Pancreas (tissue), 10 donors: ENCODE measurements at places on chromosomes 7 and 10.

DNA sequence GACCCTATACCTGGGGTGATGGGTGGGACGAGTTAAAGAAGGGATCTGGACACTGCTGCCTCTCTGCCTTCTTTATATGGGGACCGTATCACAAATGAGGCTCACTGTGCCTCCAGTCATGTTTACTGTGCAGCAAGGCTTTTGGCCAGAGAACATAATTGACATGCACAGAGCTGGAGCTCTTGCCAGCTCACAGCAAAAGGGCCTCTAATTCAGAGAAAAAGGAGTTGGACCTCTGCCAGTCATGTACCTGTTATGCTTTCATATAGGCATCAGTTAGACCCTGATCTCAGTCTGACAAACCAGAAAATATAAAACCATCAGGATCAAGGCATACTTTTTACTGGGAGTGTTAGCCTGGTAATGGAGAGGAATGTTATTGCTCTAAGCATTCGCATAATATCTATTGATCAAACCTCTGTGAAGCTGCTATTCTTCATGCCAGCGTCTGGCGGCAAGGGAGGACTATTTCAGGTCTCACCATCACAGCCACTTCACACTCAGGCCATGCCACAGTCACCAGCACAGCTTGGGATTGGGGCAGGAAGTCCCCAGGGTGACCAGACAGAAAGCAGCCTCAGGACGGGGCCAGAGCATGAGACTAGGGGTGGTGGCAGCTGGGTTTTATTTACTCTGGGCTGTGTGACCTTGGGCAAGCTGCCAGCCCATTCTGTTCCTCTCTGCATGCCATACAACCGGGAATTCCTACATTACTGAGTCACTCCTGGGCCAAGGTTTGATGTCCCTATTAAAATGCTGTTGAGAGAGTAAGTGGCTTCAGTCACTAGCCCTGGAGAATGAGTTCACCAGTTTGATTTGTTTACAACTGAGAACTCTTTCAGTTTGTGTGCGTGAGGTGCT lies 90.1 kb downstream of the NPSR1 start:
- peak; percentile 92 for DNase-seq

- no peak for DNase-seq
Measured at GRCh38 chr10:79378383-79378646, 31.0 kb downstream of the PPIF start.

DNA sequence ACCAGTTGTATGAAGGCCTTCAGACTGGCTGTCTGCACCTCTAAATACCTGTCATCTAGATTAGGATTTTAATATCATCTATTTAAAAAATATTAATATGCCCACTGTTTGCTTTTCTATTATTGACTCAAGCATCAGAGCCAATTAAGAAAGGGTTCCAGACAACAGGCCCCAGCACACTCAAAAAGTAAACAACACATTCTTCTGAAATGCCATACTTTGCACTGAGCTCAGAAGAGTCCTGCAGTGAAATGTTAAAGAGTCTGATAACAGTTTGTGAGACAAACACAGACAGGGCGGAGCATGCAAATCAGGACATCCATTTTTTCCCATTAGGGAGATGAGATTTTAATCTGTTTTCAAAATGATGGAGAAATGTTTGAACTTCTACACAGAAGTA lies 45.9 kb upstream of the KLF6 start:
- DNase-seq: no peak

DNA sequence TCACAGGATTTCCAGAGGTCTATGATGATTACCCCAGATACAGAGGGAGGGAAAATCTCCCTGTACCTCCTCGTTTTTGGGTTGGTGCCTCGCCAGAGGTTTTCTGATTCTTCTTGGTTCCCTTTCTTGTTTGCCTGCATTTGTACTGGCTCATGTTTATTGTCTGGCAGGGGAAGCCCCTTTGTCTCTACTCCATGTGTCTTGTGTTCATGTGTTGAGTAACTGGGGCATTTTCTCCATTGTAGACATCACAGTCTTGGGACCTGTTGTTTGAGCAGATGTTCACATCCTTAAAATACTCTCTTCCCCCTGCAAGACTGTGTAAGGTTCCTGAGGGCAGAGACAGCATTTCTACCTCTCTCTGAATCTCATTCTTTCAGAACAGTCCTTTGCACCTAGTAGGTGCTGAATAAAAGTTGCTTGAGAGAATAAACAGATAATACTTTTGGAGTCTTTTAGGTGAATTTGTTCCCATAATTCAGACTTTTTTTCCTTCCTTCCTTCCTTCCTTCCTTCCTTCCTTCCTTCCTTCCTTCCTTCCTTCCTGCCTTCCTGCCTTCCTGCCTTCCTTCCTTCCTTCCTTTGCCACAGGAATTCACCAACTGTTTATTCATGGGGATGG lies 25.1 kb downstream of the CDK14 start:
- DNase-seq: no peak

DNA sequence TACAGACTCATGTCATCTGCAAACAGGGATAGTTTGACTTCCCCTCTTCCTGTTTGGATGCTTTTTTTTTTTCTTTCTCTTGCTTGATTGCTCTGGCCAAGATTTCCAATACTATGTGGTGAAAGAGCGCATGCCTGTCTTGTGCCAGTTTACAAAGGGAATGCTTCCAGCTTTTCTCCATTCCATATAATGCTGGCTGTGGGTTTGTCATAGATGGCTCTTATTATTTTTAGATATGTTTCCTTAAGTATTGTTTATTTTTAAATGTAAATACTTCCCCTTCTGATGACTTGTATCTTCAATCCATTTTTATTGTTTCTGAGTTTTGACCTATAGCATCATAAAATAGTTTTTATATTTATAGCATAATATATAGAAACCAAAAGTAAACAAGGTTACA lies 17.9 kb downstream of the FAM237B start:
- DNase-seq: no peak

- DNase-seq: no peak
Measured at GRCh38 chr10:59967079-59967478, 60.7 kb upstream of the CCDC6 start.

DNA sequence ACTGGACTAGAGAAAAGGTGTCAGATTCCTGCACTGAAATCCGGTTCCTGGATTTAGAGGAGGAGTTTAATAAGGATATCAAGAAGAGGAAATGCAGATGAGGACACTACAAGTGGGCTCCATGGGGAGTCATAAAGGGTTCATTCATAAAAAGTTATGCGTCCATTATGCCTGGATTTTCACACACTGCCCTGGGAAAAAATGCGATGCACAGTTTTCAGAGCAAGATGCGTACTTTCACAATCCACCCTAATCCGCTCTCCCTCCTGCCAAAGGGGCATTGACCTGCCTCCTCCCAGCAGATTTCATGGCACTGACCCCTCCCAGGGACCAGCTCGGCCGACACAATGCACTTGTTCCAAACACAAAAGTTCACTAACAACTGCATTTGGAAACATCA lies 42.2 kb upstream of the OPALIN start:
- DNase-seq: no peak

DNA sequence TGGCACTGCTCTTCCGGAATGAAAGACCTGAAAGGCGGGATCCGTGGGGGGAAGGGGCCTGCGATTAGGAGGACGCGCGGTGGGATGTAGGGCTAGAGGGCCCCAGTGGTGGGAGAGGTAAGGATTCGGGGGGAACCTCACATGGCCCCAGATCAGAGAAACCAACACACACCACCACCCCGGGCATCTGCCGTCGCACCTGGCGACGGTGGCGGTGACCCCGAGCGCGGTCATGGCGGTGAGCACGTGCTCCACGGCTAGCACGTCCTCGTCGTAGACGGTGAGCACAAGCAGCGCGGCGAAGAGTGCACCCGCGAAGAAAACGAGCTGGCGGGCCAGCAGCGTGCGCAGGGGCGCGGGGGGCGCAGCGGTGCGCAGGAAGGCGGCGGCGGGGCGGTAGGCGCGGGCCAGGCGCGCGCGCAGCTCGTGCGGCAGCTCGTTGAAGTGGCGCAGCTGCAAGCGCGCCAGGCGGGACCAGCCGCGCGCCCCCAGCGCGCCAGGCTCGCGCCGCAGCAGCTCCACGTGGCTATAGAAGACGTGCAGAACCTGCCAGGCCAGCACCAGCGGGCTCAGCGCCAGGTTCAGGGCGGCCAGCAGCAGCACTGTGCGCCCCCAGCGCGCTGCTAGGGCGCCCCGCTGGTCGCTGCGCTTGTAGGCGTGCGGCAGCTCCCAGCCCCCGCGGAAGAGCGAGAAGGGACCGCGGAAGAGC lies 5.7 kb downstream of the ATG9B start:
- no peak for DNase-seq

DNA sequence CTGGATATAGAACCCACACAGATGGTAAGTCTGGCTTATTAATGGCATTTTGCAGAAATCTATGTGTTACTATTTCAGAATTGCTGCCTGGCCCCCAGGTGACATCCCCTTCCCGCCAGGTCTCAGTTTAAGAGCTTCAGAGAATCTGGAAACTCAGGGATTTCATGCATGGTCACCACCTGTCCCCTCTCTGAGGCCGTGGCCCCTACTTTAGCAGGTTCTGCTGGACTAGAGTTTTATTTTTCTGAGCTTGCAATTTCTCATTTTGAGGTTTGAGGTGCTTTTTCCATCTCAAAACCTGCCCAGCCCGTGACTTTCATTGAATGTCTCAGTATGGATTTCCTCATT lies 24.7 kb upstream of the GJD4 start:
- DNase-seq: no peak

DNA sequence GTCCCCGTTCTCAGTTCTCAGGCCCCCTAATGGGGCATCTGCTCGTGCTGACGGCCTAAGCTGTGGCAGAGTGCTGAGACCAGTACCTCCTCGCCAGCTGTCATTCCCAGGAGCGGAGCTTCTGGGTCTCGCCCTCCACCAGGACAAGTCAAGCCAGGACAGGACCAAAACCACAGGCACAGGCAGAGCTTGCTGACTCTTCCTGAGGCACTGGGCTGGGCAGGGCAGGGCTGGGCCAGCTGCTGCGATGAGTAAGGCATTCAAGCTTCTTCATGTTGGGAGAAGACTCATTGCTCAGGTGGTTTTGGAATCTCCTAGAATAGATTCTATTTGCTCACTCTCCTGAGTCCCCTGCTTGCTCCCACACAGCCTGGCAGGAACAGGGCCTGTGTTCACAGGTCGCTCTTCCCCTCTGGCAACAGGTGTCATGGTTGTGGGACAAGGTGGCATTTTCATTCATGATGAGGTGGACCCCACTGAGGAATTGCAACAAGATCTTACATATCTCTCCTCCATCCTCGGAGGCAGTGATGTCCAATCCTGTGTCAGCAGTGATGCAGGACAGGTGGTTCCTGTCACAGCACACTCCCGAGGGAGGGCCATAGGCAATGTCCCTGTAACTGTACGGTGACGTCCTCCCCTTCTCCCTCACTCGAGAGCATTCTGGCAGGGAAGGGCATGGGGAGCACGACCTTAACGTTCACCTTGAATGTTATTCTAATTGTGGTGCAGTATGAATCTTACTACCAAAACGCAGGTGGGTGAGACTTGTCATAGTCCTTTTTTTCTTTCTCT lies 17.0 kb upstream of the SH3PXD2A start:
- DNase-seq: no peak

GRCh38 chr10:122849090-122849489 lies 3.4 kb upstream of the CUZD1 start:
- DNase-seq: no peak

DNA sequence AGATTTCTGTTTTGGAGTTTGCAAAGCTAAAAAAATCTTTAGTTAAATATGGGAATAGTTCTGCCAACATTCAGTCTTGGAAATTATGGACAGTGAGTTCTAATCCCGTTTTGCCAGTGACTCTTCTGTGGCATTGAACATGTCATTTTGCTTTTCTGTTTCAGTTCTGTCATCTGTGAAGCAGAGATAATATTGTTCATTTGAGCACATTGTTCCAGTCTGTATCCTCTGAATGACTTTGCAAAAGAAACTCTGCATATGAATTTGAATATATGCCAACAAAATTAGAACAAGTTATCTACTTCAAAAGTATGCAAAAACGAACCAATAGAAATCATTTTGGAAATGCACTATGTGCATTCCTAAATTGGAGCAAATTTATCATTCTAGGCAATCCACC lies 746.0 kb upstream of the POT1 start:
- DNase-seq: no peak

- DNase-seq: no peak
Measured at GRCh38 chr7:88760136-88760515, 626 bp downstream of the ZNF804B start.

DNA sequence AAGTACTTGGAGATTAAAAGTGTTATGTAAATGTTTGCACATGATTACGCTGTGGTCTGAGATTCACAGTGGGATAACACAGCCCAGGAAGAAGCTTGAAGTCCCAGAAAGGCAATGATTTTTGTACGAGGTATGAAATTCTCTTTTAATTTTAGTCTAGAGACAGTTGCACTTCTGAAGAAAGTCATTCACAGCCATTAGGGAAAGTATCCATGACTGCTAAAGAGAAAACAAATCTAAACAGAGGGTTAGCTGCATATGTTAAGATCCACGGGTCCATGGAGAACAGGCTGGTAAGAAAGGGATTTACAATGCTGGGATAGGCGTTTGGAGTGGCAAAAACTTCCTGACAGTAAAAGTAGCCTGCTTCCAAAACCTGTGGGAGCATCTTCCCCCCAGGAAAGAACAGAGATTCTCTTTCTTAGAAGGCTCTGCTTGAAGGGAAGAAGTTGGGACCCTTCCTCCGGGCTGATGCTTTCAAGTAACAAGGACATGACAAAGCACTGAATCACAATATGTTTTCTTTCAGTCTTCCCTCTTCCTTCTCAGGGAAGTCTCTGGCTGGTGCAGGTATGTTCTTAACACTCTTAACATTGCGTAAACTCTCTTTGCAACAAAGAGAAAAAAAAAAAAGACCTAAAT lies 220.8 kb upstream of the CELF2 start:
- no peak for DNase-seq

DNA sequence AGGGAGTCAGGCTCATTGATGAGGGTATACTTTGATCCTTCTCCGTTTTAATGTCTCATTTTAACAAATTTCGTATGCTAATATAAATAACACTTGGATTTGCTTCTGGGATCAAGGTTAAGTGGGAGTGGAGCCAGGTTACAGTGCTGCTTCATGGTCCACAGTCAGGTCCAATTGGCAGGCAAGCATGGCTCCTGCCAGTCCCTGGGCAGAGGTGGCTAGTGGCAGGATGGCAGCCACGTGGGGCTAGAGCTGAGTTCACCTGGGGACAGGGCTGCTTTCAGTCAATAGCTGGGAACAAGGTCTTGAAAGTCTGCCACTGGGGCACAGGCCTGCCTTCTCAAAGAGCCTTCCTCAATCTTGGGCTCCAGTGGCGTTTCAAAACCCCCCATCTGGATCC lies 16.0 kb upstream of the VWA2 start:
- no peak for DNase-seq

DNA sequence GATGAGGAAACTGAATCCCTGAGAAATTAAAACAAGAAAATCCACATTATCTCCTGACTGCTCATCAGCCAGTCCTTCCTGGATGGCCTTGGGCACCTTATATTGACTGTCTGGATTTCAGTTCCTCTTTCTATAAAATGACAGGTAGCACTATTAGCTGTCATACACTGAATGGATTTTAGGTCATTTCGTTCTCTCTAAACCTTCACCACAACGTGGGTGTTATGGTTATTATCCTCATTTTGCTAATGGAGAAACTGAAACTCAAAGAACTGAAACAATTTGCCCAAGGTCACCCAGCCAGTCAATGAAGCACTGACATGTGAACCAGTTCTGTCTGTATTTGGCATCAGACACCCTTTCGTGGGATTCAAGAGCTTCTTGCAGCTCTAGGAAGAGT lies 193.8 kb downstream of the CYP26A1 start:
- DNase-seq: no peak
